Dorsolateral prefrontal cortex (tissue), 122 donors: ENCODE measurements at places on chromosomes 7 and 10. TPM values are rescaled to one million over a fixed set of nuclear protein-coding genes. Genes with fewer than 3 reads are reported as not detected.

AKR1C3 gene
- 13.9 TPM for total RNA-seq

REEP3 gene
- 37.7 TPM for total RNA-seq

ZNF273 gene
- total RNA-seq: 32.5 TPM

BTBD16 gene
- 1.9 TPM for total RNA-seq

NYAP1 gene
- 19.9 TPM for total RNA-seq

CLRN3 gene
- not detected for total RNA-seq

SH2D4B gene
- total RNA-seq: 0.16 TPM

SNCG gene
- total RNA-seq: 220 TPM

ENKUR gene
- total RNA-seq: 7.0 TPM

ATOH7 gene
- total RNA-seq: 3.2 TPM

TRPV6 gene
- total RNA-seq: not detected

ASB10 gene
- total RNA-seq: 0.27 TPM

TBL2 gene
- total RNA-seq: 19.4 TPM

AKR1C2 gene
- 10.2 TPM for total RNA-seq

SRRM3 gene
- 86.8 TPM for total RNA-seq

TNPO3 gene
- total RNA-seq: 32.5 TPM

OR6B1 gene
- total RNA-seq: not detected

EGR2 gene
- total RNA-seq: 0.71 TPM

MAGI2 gene
- total RNA-seq: 182 TPM

ATP5F1C gene
- total RNA-seq: 242 TPM

INA gene
- 203 TPM for total RNA-seq

CD36 gene
- 1.2 TPM for total RNA-seq

GLI3 gene
- total RNA-seq: 18.0 TPM

ACTA2 gene
- 77.5 TPM for total RNA-seq

BAIAP2L1 gene
- 1.0 TPM for total RNA-seq

NXPH1 gene
- 19.5 TPM for total RNA-seq

PRF1 gene
- 1.5 TPM for total RNA-seq

CTNNA3 gene
- total RNA-seq: 52.0 TPM

GHRHR gene
- total RNA-seq: 5.2 TPM

PHYHIPL gene
- total RNA-seq: 165 TPM

SP8 gene
- 0.86 TPM for total RNA-seq

TSPAN33 gene
- total RNA-seq: 24.6 TPM

EN2 gene
- total RNA-seq: not detected

HOXA10 gene
- not detected for total RNA-seq

SEC61A2 gene
- total RNA-seq: 36.2 TPM

AGR2 gene
- total RNA-seq: not detected

SKAP2 gene
- 33.2 TPM for total RNA-seq

MYO3A gene
- not detected for total RNA-seq

RP9 gene
- 11.6 TPM for total RNA-seq

ZNF488 gene
- total RNA-seq: 12.9 TPM

AKR1C1 gene
- total RNA-seq: 19.3 TPM

SLC26A3 gene
- total RNA-seq: not detected

MARCHF5 gene
- 31.0 TPM for total RNA-seq

ENTPD1 gene
- total RNA-seq: 14.1 TPM

PRSS2 gene
- total RNA-seq: not detected

MMRN2 gene
- total RNA-seq: 12.4 TPM
